ENCODE measurements at places on chromosomes 1 and 21. TPM values are rescaled to one million over a fixed set of nuclear protein-coding genes. Genes with fewer than 3 reads are reported as not detected.

The TTC39A gene
- total RNA-seq, result 0.06 TPM

The LYPD8 gene
- total RNA-seq, result 0.51 TPM

The SLC6A9 gene
- 0.74 TPM for total RNA-seq

The UBL4B gene
- total RNA-seq, result not detected

The SAMSN1 gene
- 0.63 TPM for total RNA-seq

The SDHB gene
- total RNA-seq, result 339 TPM

The SLC35E2B gene
- total RNA-seq, result 12.2 TPM
